ENCODE measurements at places on chromosomes 2 and 18.

GRCh38 chr18:12559319-12559718 lies 98.6 kb downstream of the SPIRE1 start:
- no peak for DNase-seq

DNA sequence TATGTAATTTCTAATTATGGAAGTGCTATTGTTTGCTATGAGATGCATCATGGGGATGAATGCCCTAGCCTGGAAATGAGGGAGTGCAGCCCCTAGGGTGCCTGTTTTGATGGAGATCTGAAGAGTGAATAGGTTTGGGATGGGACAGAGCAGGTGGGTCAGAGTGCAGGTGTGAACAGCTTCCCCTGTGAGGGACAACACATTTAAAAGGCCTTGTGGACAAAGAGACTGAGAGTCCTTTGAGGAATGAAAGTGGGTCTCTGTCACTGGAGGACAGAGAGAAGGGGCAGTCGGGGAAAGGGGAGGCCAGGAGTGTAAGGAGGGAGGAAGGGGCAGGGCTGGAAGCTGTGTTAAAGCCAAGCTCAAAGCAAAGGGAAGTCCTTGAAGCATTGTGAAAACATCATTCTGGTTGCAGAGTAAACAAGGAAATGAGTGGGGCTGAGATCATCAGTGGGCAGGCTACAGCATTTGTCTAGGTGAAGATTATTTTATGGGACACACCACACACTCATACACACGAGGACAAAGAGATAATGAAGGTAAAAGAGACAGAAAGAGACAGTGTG lies 877.6 kb downstream of the SLC4A3 start:
- DNase-seq, result no peak

DNA sequence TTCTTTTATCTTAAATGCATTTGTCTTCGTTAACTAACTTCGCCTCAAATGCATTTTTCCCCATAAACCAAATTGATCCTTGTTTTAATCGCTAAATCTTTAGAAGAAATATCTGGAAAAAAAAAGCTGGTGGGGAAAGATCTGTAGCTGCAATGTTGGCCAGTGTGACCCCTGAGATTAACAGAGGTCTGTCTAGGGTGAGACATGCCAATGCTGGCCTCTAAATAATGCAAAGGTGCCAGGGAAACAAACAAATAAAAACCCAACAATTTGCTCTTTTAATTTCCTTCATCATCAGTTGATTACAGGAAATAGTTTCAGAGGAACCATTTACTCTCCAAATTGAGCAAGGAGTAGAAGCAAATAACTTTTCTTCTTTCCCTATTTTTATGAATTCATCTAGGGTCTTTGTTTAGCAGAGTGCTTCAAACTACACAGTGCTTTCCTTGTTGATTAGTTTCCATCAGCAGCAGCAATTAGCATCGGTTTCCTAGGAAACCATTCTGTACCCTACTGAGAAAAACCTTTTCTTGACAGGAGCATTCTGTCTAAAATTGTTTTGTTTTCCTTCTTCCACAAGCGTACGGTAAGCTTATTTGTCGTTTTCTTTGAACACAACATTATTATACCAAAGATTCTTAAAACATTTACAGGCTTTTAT lies 100.5 kb upstream of the UNC80 start:
- no peak for DNase-seq

DNA sequence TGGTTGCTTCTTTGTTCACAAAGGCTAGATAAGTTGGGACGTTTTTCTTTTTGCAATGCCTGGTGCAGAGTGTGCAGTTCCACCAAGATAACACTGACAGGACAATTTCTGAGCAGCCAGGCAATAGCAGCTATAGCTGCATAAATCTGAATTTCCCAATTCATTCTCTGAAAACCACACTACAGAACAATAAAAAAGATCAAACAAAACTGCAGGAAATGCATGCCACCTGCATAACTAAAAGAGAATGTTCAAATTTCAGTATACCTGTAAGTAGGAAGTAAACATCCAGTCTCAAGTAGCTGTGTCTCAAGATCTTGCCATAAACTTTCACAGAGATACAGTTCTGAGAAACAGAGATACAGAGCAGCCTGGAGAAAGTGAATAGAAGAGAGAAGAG lies 5.3 kb upstream of the KCTD18 start:
- DNase-seq, result no peak

DNA sequence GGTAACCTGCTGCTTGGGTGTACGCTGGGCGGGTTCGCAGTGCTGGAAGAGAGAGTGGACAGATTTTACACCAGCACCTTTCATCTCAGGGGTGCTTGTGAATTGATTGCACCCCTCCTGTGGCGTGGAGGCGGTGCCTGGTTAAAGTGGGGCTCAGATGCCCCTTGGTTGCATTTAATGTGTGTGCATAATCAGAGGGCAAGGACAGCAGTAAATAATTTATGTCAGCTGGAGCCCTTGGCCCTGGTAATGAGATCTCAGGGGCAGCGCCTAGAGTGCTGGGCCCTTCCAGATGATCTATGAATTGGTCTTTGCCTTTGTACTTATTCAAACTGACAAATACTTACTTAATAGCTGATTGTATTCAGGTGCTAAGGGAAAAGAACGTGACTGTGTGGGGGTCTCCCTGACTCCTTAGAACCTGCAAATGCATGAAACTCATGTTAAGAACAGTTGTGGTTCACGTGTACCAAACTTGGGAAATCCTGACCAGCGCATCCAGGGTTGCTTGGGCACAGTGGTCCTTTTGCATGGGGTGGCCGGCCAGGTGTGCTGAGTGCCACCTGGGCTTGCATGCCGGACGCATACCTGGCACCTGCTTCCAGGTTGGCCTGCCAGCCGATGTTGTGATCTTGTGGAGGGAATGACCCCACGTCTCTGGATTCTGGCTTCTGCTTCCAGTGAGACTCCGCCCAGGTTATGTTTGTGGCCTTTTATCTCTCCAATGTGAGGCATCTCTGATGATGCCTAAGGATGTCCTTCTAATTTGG lies 118.5 kb downstream of the AGAP1 start:
- no peak for DNase-seq

DNA sequence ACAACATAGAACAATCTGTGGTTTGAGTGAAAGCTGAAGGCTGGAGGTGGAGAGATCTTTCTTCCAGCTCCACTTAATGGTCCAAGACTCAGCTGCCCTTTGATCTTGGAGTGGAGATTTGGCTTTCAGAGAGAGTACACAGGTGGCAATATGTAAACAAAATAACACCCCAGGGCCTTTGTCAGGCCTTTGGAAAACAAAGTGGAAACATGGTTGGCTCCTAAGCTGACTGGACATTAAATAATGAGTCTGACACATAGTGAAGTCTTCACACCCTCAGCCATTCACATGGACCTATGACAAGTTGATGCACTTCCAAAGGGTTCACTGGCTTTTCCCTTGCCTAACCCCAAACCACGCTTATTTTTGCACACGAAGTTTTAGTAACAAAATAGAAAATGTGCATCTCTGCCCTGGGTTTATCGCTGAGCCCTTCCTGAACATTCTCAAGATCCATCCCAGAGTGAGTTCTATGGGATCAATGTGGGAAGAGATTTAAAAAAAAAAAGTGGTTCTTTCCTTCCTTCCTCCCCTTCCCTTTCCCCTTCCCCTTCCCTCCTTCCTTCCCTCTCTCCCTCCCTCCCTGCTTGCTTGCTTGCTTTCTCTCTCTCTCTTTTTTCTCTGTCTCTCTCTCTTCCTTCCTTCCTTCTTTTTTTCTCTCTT lies 201.3 kb upstream of the NT5C1B start:
- no peak for DNase-seq

GRCh38 chr2:46663614-46664013 lies 184.2 kb downstream of the TMEM247 start:
- no peak for DNase-seq

DNA sequence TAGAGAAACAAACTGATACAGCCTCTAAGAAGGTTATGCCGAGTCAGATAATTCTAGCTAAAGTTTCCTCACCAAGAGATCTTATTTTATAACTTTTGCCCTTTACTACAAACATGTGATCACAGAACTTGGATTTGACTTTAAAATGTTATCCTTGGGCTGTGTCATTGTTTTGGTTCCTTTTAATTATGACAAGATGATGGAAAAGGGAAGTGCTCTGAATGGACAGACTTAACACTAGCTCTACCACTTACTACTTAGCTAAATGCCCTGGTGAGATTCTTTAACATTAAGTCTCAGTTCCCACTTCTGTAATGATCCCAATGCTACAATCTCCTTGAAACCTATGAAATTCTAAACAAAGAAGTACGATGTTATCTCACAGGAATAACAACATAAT lies 69.9 kb downstream of the RTTN start:
- DNase-seq, result no peak

GRCh38 chr2:55947752-55948151 lies 24.2 kb upstream of the EFEMP1 start:
- DNase-seq, result no peak

DNA sequence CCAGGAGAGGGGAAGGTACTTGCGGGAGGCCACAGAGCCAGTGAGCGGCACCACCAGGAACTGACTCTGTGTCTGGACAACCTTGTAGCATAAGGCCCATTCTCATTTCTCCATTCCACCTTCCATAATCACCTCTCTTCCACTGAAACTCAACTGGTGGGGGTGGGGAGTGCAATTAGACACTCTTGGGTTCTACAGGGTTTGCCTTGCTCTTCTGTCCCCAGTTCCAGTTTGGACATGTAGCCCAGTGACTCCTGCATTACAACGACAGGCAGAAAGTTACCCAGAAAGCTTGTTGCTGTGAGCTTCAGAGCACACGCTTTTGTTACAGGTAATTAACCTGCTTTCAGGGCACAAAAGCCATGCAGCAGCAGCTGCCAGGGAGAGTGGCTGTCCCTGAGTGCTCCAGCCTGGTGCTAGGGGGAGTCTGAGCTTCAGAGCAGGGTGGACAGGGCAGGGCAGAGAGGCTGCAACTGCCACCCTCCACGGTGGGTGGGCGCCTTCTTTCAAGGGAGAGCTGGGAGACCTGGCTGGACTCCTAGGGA lies 65.2 kb downstream of the COPS8 start:
- no peak for DNase-seq

- DNase-seq, result no peak
These were observed 221.9 kb upstream of the SETBP1 start for GRCh38 chr18:44458777-44459176.

- no peak for DNase-seq
These were observed 33.2 kb downstream of the SMARCAL1 start for GRCh38 chr2:216445501-216445900.

DNA sequence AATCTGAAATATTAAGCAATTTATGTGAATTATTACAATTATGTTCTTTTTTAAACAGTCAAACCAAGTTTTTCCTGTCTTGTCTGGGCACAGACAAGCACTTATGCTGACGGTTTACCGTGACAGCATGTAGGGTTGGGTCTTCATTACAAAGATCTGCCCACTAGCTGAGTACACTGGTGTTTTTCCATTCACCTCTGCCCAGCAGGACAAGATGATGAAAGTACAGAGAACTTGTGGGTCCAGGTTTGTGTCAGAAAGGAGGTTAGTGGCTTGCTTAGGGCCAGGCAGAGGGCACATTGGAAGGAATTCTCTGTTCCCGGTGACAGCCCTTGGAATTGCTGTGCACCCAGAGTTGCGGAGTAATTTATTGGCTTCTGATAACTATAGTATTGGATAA lies 14.0 kb downstream of the NABP1 start:
- DNase-seq, result no peak

DNA sequence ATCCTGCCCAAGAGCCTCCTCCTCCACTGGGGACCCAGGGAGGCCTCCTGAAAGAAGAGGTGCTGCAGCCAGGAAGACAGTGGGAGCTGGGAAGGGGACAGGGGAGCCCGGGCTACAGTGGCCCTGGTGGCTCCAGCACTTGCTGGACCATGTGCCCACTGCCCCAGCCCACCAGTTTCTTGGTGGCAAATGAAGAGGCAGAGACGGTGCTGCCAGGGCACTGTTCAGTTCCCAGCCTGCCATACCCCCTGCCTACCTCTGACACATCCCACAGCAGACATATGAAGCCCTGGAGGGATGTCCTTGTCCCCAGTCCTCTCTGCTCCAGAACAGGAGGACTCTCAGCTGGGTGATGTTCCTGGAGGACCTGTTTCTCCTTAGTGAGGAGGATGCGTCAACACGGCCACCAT lies 3.7 kb downstream of the RAMP1 start:
- DNase-seq, result no peak
